Mesendoderm (in vitro differentiated cells): ENCODE measurements at places on chromosomes 4 and X.

GRCh38 chr4:60223208-60223923, 976.8 kb upstream of the ADGRL3 start:
- DNase-seq = no peak

DNA sequence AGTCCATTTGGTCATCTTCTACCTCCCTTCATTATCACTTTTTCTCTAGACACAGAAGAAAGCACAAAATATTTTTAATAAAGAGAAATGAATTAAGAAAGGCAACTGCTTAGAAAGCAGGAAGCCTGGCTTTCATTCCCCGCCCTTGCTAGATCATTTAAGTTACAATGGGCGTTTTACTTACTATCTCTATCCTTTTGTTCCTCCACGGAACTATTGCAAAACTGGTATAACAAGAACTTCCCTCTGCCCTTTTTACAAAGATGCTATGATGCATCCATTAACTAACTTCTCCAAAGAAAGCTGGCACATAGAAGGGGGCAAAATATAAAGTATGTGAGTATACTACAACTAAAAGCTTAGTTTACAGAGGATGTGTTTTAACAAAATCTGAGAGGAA, 434.5 kb upstream of the FTHL17 start:
- DNase-seq = no peak

DNA sequence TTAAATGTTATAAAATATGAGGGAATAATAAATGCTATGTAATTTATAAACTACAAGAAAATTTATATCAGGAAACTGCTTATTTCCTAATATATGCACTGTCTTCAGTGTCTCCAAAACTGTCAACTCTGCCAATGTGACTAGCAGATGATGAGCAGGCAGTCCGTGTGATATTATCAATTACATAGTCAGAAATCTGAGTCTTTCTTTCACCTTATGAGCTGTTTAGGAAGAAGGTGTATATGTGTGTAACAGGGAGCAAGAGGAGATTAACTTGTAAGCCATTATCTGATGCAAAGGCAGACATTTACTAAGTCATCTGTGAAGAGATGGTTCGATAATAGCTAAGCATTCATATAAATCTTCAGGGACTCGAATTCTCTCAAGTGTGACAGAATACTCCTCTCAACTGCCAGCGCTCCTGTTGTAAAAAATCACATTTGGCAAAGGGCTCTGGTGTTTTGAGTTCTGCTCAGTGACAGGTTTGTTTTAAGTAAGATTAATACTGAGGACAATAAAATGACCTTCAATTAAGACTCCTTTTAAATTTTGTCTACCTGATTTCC, 79.7 kb downstream of the SNCA start:
- no peak for DNase-seq

DNA sequence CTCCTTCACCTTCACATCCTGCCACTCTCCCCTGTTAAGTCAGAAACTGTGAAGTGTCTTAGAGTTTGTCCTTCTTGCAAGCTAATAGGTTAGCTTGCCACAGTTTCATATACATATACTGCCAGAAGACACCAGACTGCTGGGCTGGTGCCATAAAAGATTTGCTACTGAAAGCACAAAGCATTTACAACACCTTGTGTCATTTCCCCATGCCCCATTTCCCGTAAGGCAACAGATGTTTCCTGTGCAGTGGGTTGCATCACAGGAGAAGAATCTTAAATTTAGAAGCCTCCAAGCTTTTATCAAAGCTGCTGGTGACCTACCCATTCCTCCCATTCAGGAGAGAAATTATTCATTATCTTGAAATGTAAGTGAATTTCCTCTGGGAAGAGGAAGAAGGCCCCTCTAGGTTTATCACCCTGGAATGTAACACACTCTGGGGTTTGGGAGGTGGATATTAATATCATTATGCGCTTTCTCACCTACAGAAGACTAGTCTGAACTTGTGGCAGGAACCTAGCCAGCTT, 34.5 kb upstream of the RAB33B start:
- no peak for DNase-seq

- DNase-seq = no peak
Measured at GRCh38 chrX:57900975-57901374, 9.3 kb downstream of the ZXDA start.

DNA sequence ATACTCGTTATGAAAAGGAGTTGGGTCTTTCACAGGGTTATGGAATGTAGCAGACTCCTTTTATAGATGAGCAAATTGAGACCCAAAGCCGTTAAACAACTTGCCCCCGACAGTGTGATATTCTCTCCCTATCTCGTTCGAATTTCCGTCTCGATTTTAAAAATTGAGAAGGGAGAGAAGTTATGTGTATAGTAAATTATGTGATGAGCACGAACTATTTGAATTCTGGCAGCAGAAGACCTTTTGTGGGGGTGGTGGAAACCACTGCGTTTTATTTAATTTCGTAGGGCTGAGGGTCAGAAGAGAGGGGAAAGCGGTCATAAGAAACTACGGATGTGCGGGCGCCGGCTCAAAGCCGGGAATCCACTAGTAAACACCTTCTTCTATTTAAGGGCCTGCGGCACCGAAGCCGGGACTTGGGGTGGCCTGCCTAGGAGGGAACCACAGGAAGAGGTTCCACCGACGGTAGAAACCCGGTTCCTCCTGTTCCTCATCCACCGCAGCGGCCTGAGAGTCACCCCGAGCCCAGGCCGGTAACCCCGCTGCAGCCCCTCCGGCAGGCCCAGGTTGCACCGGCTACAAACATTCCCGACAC, 1.5 kb upstream of the DDX3X start:
- peak; percentile 55 for DNase-seq

DNA sequence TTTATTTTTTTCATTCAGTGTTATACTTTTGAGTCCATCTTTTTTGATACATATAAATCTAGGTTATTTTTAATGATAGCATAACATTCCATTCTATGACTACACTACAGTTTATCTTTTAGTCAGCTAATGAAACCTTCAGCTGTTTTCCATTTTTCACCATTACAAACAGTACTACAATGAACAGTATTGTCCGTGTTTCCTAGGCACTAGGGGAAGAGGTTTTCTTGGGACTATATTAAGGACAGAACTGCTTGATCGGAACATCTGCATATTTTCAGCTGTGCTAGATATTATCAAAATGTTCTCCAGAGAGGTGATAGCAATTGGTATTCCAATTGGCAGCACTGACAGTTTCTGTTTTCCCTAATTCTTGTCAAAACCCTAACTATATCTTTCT, 44.3 kb upstream of the HCCS start:
- DNase-seq = no peak

- no peak for DNase-seq
Measured at GRCh38 chr4:102530986-102531385, 29.8 kb downstream of the NFKB1 start.

DNA sequence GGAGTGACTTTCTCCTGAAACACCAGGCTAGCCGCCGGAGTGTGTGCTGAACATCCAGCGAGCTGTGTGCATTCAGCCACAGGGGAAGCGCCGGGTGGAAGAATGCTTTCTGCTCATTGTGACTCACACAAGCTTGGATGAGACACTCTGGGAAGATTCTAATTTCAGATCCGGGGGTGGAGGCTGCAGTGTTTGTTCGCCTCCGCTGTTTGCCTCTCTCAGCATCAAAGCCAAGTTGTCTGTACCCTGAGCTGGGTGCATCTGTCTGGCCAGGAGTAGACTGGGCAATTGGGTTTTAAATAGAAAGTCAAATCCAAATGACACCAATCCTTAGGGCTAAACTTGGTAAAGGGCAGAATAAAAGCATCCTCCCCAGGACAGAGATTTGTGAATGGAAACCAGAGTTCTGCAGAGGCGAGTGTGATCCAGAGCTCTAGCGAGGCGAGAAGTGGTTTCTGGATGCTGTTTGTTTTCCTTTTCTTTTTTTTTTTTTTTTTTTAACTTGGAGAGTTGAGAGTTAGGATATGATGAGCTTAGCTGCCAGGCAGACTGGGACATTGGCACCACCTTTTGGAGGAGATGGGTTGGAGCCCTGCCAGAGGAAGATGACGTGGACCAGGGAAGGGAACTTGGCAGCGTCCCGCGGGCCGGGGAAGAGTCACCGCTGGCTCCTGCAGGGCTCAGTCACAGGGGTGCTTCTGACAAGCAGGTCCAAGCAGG, 196.0 kb upstream of the PSAPL1 start:
- no peak for DNase-seq

GRCh38 chr4:76484654-76485053, 49.6 kb downstream of the SHROOM3 start:
- no peak for DNase-seq
